ENCODE measurements at places on chromosomes 5 and 9. TPM values are rescaled to one million over a fixed set of nuclear protein-coding genes. Genes with fewer than 3 reads are reported as not detected.

CTSV gene
- total RNA-seq, result 10.2 TPM

DNA sequence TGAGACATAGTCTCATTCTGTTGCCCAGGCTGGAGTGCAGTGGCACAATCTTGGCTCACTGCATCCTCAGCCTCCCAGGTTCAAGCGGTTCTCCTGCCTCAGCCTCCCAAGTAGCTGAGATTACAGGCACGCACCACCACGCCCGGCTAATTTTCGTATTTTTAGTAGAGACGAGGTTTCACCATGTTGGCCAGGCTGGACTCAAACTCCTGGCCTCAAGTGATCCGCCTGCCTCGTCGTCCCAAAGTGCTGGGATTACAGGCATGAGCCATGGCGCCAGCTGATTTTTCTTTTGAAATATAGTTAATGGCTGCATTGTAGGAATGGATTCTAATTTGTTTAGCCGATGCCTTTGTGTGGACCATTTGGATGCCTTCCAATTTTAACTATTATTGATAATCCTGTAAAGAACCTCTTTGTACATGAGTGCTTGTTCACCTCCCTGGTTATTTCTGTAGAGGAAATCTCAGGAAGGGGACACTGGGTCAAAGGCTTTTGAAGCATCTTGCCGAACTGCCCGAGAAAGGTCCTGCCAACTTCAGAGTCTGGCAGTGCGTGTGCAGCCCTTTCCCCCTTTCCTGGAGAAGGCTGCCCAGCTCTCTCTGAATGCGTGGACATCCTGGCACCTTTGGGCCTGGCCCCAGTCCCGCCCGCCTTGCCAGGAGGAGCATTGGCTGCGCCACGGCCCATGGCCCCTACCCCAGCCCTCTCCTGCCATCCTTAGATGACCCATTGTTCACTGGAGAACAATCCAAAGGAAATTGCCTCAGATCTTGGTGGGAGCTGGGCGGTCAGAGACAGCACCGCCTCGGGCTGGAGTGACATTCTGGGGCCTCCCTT, 8.9 kb upstream of the NUP214 start:
- no peak overlapping the region for H3K4me3 ChIP-seq
- H3K4me1 ChIP-seq, result no peaks in the 10 kb centered on the region
- no peak for DNase-seq
- no peaks in the 10 kb centered on the region for H3K27me3 ChIP-seq
- no peak overlapping the region for H3K27ac ChIP-seq

DNA sequence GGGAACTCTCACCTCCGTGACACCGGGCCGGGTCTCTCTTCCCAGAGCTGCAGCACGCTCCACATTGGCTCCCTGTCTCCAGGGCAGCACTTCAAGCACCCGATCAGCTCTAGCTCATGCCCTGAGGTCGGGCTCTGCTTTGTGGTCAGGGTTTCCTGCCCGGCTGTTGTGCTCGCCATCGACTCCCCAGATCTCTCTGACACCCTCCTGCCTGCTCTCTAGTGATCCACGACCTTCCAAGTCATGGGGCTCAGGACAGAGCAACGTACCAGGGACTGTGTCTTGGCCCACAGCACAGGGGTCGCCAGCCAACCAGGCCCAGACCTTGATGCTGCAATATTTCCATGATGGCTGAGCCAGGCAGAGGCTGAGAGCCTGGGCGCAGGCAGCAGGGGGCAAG, 45.1 kb downstream of the PRRT1B start:
- H3K36me3 ChIP-seq, result peaks cover 3% of the 10 kb centered on the region
- H3K27ac ChIP-seq, result no peak overlapping the region
- no peaks in the 10 kb centered on the region for H3K4me1 ChIP-seq

GRCh38 chr9:129008986-129009583, 19.0 kb downstream of the SH3GLB2 start:
- no peak overlapping the region for H3K4me3 ChIP-seq
- H3K36me3 ChIP-seq, result peaks cover 40% of the 10 kb centered on the region
- no peak for DNase-seq
- no peaks in the 10 kb centered on the region for H3K27me3 ChIP-seq

DNA sequence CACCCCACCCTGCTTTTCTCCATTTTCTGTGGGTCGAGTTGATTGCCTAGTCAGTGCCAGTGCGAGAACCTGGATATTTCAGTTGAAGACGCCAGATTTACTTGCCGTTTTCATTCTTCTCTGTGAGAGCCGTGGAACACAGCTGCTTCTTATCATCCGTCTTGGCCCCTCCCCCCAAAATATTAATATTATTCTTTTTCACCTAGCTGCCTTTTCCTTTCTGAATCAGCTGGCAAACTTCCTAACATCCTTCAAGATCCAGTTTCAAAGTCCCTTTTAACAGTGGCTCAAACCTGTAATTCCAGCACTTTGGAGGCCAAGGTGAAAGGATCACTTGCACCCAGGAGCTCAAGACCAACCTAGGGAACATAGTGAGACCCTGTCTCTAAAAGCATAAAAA, 117.1 kb upstream of the RASA1 start:
- no peaks in the 10 kb centered on the region for H3K4me1 ChIP-seq
- H3K4me3 ChIP-seq, result no peak overlapping the region
- H3K27me3 ChIP-seq, result no peaks in the 10 kb centered on the region
- DNase-seq, result no peak
- no peak overlapping the region for H3K27ac ChIP-seq
